Non-pigmented ciliary epithelial cell (primary cell): ENCODE measurements at places on chromosomes 6 and 20.

DNA sequence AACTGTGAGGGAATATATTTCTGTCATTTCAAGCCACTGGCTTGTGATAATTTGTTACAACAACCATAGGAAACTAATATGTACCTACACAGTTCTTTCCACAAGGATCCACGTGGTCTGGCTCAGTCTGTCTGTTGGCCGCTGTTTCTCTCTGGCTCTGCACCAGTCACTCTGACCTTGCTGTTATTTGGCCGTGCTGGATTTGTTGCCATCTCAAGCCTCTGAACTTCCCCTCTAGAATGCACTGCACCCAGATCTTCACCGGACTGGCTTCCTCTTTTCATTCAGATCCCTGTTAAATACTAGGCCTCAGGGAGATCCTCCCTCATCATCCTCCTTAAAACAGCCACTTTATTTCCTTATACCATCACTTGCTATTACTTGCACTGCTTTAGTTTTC is 446.8 kb downstream of the TFAP2B start:
- DNase-seq = no peak

DNA sequence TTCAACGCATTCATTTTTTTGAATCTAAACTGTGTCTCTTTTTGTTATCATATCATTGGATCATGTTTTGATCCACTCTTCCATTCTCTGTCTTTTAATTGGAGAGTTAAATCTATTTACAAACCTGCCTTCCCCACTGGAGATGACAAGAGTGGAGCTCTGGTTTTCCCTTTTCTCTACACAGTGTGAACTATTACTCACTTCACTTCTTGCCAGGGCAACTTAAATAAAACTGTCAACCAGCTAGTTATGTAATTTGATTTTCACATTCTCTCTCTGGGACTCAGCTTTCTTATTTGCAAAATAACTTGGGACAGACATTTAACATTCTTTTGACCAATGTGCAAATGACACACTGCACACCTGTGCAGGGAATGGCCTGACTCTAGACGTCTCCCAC is 230.8 kb upstream of the CST7 start:
- DNase-seq = no peak

- no peak for DNase-seq
These were observed 348.8 kb downstream of the TPBG start for GRCh38 chr6:82712389-82712788.

DNA sequence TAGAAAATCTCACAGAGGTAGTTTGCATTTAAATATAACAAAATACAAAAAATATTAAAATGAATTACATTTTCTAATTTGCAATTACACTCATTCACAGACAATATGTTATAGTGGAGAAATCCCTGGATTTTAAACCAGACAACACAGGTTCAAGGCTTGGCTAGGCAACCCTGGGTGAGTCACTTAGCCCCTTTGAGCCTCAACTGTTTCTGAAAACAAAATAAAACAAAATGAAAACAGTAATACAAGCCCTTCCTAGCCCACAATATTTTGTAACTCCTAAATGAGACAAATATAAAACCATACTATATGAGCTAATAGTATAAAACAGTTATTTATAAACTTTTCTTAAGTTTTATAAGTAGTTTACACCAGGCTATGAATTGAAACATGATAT is 41.0 kb downstream of the UQCC1 start:
- DNase-seq = no peak

GRCh38 chr6:45609141-45609638 is 231.5 kb upstream of the SUPT3H start:
- DNase-seq = peak; percentile 96

GRCh38 chr20:60573003-60573680 is 614.9 kb downstream of the CDH26 start:
- no peak for DNase-seq

DNA sequence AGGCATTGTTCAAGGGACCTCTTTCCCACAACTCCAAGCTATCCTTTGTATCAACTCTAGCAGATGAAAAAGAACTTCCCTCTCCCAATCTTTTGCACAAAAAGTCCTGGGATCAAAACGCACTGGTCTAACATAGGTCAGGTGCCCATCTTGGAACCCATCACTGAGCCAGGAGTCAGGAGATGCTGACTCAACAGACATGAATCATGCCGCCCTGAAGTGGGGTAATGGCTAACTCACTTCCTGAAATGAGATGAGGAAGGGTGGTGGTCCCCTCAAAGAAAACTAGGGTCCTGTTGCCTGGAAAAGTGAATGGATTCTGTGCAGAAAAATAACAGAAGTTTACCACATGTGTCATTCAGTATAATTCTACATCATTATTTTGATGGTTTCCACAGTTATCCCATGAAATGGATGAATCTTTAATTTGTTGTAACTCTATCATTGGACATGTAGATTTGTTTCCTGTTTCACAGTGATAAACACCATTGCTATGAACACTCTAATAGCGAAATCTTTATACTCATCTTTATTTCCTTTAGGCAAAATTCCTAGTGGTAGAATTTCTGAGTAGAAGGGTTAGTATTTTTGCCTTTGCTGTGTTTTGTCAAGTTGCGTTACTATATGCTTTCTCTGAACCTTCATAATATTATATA is 151.3 kb downstream of the SLC16A10 start:
- DNase-seq = no peak

GRCh38 chr6:16743664-16744210 is 17.5 kb downstream of the ATXN1 start:
- no peak for DNase-seq

GRCh38 chr6:150315626-150316025 is 53.2 kb upstream of the IYD start:
- no peak for DNase-seq

GRCh38 chr6:52284131-52284459 is 447 bp downstream of the MCM3 start:
- DNase-seq = no peak

GRCh38 chr6:24072038-24072746 is 53.8 kb upstream of the NRSN1 start:
- no peak for DNase-seq

- DNase-seq = no peak
These were observed 313.4 kb upstream of the PLCB4 start for GRCh38 chr20:8755340-8756118.

GRCh38 chr6:45423824-45424450 is 46.2 kb upstream of the SUPT3H start:
- DNase-seq = no peak

GRCh38 chr20:2747676-2748235 is 52.7 kb downstream of the CPXM1 start:
- no peak for DNase-seq

- DNase-seq = no peak
These were observed 187.6 kb downstream of the EPM2A start for GRCh38 chr6:145547594-145548335.

GRCh38 chr6:120774275-120774674 is 560.0 kb downstream of the TBC1D32 start:
- DNase-seq = peak; percentile 70

DNA sequence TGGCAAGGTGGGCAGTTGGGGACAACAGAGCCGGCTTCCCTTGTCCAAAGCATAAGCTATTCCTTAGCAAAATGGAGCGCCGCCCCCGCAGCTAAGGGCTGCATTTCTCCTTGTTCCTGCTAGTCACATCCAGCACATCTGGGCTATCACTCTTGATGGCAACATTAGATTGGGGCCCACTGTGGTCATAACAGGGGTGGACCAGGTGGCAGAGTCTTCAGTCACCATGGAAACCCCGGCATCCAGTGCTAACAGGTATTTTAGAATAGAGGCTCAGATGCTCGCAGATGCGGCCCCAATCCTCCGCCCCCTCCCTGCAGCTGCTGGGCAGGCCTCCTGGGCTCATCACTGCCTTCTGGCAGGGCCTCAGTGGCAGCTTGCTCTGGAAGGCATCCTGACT is 168.2 kb upstream of the PROKR2 start:
- no peak for DNase-seq

DNA sequence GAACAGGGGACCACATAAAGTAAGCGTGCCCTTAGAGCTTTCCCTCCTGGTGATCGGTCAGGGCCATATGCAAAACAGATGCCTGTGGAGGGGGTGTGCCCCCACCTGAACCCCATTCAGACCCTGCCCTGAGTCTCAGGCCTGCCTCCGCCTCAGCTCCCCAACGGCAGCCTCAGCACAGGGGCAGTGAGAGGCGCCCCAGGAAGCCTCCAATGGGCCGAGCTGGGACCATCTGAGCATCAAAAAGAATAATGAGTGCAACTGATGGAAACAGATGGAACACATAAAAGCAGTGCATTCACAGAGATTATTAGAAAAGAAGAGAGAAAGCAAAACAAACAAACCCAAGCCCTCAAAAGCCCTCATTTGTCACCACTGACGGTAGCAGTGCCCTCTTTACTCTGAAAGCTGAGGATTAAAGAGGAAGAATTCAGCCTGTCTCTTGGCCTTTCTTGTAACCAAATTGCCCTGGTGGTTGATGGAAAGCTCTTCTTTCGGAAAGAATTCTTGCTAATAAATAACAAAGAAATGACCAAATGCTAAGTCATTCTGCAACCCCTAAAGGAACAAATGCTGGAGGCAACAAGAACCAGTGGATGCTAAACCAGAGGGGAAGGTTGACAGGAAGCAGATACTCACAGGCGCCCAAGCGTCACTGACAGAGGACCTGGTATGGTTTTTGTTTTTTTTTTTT is 6.8 kb downstream of the ADISSP start:
- DNase-seq = no peak

DNA sequence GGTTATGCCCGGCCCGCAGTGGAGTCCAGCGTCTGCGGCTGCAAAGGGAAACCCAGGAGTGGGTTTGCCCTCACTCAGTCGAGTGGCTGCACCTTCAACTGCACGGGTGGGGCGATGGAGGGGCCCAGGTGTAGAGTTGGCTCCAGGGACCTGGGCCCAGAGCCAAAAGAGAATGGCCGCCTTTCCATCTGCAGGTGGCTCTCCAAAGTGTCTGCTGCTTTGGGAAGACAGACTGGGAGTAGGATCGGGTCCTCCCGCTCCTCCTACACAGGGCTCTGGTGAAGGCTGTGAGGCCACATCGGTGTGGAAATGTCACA is 80.1 kb downstream of the PTPN1 start:
- DNase-seq = no peak

- DNase-seq = peak; percentile 85
These were observed 6.3 kb downstream of the TNFAIP3 start for GRCh38 chr6:137873273-137873762.

GRCh38 chr6:107423474-107423990 is 35.8 kb downstream of the PDSS2 start:
- no peak for DNase-seq

- DNase-seq = no peak
These were observed 5.4 kb upstream of the FOXF2 start for GRCh38 chr6:1383729-1384548.

- DNase-seq = no peak
These were observed 350.9 kb downstream of the SMOC2 start for GRCh38 chr6:168791917-168792316.

DNA sequence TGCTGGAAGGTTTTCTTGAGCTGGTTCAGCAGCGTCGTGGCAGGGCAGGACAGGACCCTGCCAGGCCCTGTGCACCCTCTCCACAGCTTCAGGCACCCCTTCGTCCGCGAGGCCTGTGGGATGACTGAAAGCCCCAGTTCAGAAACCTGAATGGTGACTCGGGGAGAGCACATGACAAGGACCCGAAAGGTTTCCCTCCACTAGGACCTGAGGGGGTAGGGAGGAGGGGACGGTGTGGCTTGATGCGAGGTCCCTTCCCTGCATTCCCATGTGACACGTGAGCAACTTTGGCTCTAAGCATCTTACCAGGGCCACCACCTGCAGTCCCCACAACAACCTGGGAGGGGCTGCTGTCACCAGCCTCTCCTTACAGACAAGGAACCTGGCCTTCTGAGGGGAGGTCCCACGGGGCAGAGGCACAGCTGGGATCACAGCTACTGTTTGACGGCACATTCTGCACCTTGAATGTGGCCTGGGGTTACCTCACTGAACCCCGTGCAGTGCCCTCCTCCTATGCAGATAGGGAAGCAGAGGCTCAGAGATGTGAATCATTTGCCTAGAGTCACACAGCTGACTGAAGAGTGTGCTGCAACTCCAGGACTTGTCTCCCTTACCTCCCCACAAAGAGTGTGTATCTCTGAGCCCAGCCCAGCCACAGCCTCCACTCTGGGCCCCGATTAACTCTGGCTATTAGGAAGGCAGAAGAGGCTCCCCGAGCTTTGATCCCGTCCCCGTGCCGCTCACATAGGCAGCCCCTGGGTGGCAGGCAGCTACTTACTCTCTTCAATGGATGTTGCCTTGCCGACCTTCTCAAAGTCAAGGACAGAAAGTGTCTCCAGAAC is 84.6 kb downstream of the PTPN1 start:
- no peak for DNase-seq

DNA sequence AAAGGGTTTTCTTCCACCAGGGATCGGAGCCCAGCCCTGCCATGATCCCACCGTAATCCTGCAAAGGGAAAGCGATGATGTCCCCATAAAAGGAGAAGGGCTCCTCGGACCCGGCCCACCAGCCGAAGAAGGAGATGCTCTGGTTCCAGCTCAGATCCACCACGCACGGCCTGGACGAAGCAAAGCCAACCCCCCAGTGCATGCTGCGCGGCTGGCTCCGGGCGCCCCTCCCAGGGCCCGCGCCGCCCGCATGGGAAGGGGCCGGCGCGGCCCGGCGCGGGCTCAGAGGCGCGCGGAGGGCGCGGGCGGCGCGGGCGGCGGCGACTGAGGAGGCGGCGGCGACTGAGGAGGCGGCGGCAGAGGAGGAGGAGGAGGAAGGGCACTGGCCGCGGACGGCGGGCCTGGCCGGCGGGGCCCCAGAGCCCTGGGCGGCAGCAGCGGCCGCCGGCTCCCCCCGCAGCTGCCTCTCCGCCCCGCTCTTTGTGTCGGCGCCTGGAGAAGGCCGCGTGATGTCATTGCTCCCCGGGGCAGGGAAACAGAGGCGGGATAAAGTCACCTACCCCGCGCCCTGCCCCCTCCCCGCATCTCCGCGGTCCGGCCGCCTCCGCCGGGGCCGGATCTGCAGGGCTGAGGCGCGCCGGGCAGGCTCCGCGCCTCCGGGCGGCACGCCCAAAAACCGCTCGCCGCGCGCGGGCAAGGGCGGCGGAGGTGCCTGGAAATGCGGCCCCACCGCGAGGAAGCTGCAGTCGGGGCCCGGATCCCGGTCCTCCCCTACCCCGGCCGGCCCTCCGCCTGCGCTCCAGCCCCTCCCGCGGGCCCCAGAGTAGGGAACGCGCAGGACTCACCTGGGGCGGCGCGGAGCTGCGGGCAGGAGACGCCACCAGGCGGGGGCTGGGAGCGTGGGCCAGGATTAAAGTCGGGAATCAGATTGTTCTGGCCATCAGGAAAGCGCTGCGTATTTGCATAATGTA is at the start of gene FAXC:
TSS of gene FAXC (minus strand) at position 504 of the 971 bp plus-strand sequence. CDS start at position 202, 302 bp downstream.
- no peak for DNase-seq

DNA sequence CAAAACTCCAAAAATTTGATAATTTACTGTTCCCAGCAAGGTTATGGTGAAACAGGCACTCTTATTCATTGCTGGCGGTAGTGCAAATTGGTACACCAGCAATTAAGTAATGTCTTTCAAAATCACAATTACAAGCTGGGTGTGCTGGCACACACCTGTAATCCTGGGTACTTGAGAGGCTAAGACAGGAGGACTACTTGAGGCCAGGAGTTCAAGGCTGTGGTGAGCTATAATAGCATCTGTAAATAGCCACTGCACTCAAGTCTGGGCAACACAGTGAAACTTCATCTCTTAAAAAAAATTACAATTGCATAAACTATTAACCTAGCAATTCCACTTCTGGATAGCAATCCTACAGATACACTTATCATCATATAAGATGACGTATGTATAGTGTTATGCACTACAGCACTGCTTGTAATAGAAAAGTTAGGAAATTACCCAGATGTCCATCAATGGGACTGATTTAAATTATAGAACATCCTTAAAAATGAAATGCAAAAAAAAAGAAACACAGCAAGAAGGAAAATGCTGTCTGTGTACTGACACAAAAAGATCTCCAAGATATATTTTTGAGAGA is 31.4 kb downstream of the NCOA6 start:
- no peak for DNase-seq
